Activated T-cell treated with anti-CD3 and anti-CD28 coated beads, Interleukin-2, amount 50 U/mL, for 48 hours (primary cell): ENCODE measurements at places on chromosomes 2 and 18.

DNA sequence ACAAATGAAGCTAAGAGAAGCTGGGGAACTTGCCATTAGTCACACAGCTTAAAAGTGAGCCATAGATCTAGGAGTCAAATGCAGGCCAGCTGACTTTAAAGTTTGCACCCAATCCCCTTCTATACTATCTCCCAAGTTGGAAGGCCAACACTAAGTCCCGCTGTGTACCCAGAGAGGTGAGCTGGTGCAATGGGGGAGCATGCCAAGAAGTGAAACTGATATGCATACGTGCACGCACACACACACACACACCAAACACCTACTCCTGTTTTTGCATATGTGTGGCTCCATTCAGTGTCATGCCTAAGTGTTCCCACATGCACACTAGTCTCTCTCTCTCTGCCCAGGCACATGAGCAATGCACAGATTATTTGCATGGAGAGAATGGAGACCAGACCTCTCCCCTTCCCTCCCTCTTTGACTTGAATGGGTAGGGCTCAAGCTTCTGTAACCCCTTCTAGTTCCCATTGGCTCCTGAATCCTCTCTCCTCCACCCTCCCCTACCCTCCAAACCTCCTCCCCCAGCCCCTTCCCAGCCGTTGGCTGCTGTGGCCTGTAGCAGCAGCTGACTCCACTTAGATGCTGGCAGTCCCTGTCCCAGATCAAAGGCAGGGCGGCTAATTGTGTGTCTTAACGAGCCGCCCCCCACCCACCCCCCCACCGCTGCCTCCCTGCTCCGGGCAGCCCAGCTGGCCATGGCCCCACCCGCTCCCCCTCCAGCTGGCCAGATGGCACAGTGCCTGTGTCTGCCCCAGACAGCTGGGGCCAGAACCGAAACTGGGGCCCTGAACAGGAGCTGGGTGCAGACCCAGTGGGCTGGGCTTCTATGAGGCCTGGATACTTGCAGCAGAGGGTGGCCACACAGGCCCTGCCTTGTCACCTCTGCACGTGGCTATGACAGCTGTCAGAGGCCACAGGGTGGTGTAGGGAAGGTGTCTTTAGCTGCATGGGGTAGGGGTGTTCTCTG lies 5.6 kb downstream of the WNT10A start:
- DNase-seq = no peak

DNA sequence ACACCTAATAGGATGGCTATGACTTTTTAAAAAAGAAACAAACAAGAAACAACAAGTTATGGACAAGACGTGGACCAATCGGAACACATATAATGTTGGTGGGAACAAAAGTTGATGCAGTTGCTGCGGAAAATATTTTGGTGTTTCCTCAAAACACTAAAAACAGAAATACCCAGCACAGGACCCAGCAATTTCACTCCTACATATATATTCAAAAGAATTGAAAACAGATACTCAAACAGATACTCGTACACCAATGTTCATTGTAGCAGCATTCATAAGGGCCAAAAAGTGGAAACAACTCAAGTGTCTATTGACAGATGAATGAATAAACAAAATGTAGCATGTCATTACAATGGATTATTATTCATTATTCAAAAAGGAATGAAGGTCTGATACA lies 12.1 kb downstream of the CCDC141 start:
- no peak for DNase-seq

- no peak for DNase-seq
These were observed 1096.1 kb upstream of the NRXN1 start for GRCh38 chr2:52128081-52128480.

GRCh38 chr2:189115126-189115525 lies 64.4 kb downstream of the COL5A2 start:
- DNase-seq = no peak

GRCh38 chr2:50327906-50328305 lies 704.0 kb downstream of the NRXN1 start:
- no peak for DNase-seq

DNA sequence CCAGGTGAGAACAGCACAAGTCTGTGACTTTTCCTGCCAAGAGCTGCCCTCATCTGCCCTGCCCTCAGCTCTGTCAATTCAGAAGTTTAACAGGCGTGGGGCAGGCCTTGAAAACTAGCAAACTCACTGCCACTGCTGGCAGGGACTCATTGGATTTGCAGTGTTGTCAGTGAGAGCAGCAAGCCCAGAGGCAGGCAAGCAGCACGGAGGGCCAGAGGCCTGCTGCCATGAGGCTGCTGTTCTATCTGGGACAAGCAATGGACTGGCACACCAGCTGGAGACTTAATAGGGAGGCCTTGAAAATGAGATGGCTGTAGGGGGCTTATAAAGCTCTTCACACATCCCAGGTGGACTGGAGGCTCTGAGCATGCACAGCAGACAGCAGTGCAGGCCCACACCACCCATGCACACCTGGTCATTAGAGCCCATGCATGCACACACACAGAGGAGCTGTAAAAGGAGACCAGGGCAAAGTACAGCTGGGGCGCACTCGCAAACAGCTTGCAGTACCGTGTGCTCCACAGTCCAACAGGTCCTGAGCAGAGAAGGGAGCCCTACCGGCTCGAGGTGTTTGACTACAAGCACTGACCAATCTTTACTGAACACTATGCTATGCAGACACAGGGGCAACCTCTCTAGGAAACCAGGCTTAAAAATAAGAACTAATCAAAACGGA lies 28.7 kb downstream of the MGAT4A start:
- DNase-seq = no peak

- no peak for DNase-seq
These were observed 92.7 kb downstream of the CSRNP3 start for GRCh38 chr2:165562233-165562632.
